ENCODE measurements at places on chromosomes 6 and 20. TPM values are rescaled to one million over a fixed set of nuclear protein-coding genes. Genes with fewer than 3 reads are reported as not detected.

DNA sequence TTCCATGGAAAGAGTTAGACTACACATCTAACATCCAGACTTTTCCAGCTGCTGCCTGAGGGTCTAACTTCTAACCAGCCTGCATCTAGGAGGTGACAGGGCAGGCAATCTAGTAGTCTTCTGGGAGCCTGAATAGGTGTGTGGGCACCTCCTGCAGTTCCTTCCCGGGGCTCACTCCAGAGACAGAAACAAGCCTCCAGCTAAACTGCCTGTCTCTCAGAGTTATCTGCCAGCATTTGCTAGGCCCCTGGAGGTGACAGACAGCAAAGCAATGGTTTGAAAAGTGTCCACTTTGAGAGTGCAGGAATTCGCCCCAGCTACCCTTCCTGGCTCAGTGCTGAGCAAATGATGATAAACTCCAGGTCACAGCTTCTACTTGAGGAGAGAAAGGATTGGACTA is 240.5 kb upstream of the PRSS16 start:
- no peak for DNase-seq

DNA sequence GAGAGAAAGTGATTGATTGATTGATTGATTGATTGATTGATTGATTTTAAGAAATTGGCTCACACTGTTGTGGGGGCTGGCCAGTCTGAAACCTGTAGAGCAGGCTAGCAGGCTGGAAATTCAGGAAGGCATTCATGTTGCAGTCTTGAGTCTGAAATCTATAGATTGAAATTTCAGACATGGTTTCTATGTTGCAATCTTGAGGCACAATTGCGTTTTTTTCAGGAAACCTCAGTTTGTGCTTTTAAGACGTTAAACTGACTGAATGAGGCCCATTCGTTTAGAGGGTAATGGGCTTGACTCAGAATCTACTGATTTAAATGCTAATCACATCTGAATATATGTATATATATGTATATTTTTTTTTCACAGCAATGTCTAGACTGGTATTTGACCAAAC is 106.3 kb downstream of the STXBP5 start:
- DNase-seq: no peak

The EDN1 gene
- total RNA-seq: 18.4 TPM

DNA sequence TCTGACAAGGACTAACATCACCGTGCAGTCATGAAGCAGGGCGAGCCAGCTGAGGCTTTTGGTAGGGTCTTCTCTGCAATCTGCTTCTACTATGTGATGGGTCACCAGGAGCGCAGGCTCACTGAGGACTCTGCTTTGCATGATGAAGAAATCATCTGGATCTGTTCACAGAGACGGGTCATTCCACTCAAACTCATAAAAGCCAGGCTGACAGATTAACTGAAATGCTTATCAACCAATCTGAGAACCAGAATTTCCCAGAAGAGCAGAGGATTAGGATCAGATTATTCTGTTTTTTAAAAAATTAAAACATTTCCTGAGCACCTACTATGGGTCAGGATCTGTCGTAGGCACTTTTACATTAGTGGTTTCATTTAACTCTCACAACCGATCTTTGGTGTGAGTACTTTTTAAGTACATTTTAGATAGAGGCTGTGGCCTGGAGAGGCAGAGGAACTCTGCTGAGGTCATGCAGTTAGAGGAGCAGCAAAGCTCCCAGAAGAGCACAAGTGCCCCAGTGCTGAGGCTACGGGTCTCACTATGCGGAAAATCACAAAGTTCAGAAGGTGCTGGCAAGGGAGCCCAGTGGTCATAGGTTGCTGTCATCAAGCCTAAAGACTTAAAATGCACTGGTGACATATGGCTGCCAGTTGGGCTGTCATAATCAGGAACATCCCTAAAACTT is 109.1 kb downstream of the BACH2 start:
- no peak for DNase-seq

GRCh38 chr6:152135755-152136448 is 328.4 kb downstream of the ESR1 start:
- no peak for DNase-seq

GRCh38 chr6:87675004-87675681 is 26.9 kb downstream of the AKIRIN2 start:
- DNase-seq: no peak

DNA sequence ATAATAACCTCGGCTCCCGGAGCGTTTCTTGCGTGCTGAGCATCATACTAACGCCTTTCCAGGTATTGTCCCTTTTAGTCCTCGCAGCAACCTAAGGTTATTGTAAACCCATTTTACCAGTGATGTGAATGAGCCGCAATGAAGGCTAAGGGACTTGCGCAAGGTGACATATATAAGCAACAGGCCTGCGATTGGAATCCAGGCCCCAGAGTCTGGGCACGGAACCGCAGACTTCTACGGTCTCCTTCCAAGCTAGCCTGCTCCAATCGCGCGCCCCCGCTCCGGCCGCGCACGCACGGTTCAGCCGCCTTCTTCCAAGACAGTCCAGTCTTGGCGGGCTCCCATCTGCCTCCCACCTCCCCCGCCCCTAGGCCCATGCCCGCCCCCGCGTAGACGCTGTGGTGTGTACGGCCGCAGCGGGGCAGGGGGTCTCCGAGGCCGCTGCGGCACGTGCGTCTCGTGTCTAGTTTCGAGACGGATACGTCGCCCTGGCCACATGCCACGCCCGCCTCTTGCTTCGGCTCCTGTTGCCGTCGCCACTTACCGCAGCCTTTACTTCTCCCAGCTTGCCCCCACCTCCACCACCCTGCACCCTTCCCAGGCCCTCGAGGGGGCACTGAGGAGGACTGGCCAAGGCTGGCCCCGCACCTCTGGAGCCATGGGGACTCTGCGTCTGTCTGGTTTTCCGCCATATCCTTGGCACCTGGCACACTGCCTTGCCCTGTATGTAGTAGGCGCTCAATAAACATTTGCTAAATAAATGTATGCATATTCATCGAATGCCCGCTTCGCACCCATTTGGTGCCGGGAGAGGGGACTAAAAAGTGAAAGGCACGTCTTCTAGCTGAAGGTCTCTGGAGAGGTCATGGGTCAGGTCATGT is 855 bp upstream of the GFOD1 start:
- DNase-seq: peak; percentile 49

The PSORS1C2 gene
- total RNA-seq: not detected

The KCNK17 gene
- total RNA-seq: 0.37 TPM
